ENCODE measurements at places on chromosomes 2 and 18.

GRCh38 chr2:229160180-229160579 lies 110.9 kb downstream of the PID1 start:
- no peak for DNase-seq

DNA sequence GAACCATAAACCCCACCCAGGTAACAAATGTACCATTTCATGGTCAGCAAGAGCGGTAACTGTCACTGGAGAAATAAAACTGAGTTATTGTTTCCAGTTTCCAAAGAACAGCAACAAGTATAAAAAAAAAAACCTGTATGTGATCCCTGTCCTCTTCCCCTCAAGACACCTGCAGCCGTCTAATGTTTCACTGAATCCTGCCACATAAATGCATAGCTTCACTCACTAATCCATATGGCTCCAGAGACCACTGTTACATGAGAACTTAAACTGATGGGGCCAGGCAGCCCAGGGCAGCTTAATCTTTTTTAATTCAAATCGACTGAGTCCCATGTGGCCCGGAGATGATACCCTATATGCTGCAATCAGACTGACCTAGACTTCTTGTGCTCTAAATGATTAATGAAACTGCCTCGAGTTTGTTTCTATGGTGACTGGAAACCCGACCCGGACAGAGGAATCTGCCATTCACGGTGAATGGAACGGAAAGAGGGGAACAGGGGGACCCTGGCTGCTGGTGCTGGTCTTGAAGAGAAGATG lies 60.9 kb upstream of the SIX2 start:
- no peak for DNase-seq

- no peak for DNase-seq
Measured at GRCh38 chr18:3554811-3555427, 104.9 kb downstream of the TGIF1 start.

DNA sequence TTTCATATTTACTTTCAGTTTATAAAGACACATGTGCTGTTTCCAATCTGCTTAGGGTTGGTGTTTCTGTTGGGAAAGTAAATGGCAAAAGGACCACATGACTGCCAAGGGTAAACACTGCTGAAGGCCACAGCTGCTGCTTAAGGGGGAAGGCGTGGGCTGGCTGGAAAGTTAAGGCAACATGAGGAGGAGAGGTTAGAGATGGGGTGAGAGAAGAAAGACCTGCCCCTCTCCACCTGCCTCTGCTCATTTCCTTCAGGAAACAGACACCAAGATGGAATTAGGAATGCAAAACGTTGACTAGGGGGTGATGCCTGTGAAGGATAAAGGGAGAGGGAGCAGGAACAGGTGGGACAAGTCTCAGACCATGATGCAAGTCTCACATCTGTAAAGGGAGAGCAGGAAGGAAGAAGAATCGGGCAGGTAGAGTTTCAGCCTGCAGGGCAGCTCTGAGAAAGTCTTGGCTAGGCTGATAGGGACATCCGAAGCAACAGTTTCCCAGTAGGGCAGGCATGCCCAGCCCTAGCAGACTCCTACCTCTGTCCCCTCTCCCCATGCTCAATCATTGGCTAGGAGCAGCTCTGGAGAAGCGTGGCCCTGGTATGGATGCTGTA lies 86.0 kb downstream of the CDC42EP3 start:
- DNase-seq: no peak

- DNase-seq: no peak
Measured at GRCh38 chr2:101047075-101047766, 45.1 kb downstream of the RPL31 start.

Data from AG20443 (cell line).